Stimulated activated CD4-positive, alpha-beta T cell treated with anti-CD3 and anti-CD28 coated beads, Interleukin-1b, Interleukin-23, amount 100 ng/mL, for 1 hour (primary cell): ENCODE measurements at places on chromosomes 5 and 9.

- DNase-seq, result no peak
These were observed 84.9 kb upstream of the ANKRD55 start for GRCh38 chr5:56317923-56318561.

- no peak for DNase-seq
These were observed 235.1 kb upstream of the PRR16 start for GRCh38 chr5:120229036-120229435.

GRCh38 chr9:129270903-129271431 lies 92.9 kb upstream of the IER5L start:
- DNase-seq, result no peak

DNA sequence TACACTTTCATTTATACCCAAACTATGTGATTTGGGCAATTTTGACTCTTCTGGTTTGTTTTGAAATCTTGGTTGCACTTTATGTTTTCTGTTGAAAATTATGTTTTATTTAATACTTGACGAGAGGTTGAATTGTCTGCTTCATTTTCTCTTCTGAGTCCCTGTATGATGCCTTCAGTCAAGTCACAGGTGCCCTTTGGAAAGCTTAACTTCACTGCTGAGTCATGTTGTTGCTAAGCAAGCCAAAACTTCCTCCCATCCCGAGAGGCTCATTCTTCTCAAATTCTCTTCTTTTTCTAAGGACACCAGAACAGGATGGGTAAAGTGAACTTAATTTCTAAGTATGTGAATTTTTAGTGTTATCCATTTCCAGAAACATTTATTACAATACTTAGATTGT lies 455.3 kb upstream of the PTGER4 start:
- DNase-seq, result no peak

DNA sequence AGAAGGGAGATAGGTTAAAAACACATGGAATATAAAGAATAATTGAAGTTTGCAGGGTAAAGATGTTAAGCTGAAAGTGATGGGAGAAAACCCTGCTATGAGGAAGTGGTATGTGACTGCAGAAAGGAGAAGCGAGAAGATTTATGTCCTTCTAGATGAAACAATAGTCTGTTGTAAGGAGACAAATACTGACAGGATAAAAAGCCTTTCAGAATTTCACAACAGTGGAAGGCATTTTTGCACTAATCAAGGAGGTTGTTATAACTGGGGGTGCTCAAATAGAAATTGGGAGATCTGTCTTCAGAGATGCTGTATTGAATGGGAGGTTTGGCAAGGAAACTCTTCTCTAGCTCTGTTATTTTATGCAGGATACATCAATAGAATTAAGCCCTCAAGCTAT lies 69.6 kb downstream of the NMUR2 start:
- no peak for DNase-seq

- no peak for DNase-seq
These were observed 17.9 kb downstream of the SLCO4C1 start for GRCh38 chr5:102278231-102278630.

DNA sequence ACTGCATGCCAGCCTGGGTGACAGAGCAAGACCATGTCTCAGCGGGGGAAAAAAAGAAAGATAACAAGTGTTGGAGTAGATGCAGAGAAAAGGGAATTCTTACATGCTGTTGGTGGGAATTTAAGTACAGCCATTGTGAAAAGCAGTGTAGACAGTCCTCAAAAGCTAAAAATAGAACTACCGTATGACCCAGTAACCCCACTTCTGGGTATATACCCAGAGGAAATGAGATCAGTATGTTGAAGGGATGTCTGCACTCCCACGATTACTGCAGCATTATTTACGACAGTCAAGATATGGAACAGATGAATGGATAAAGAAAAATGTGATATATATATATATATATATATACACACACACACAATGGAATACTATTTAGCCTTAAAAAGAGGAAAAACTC lies 225.3 kb upstream of the SLC24A2 start:
- DNase-seq, result no peak

- DNase-seq, result no peak
These were observed 22.4 kb downstream of the CCL28 start for GRCh38 chr5:43389679-43390329.

DNA sequence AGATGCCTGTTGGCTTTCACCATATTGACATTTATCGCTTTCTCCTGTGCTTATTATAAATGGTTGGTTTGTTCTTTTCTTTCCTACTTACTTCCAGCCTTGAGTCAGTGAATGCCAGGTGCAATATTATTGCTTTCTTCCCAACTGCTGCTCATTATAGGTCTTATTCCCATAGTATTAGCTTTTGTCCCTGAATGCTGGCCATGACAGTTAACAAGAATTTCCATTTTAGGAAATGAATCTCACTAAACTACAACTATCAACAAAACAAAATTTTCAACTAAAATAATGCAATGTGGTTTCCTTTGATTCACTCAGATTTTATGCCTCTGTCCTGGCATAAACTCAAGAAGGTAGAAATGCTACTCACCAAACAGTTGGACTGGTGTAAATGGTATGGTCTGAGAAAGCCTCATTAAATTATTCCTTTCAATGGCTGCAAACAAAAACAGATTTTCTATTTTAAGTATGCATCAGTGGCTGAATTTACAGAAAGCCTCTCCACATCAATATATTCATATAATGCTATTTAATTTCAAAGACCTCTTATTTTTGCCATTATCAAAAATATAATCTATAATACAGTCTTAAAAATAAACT lies 145.4 kb downstream of the TRPM6 start:
- no peak for DNase-seq

DNA sequence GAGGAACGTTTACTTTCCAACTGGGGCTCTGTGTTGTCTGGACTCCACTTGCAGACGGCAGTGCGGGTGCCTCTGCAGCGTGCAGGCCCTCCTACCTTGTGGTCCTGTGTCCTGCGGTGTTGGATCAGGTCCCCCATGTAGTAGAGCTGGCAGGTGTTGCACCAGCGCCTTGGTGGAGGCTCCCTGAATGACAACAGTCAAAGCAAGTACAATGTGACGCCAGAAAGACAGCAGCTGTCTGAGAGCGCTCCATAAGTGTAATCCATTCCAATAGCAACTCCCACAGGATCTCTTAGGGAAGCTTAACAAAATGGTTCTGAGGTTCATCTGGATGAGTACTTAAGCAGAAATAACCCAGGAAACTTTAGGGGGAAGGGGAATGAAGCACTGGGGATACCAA lies 9.9 kb downstream of the BBLN start:
- no peak for DNase-seq

GRCh38 chr5:35305336-35306020 lies 75.2 kb upstream of the PRLR start:
- DNase-seq, result no peak

DNA sequence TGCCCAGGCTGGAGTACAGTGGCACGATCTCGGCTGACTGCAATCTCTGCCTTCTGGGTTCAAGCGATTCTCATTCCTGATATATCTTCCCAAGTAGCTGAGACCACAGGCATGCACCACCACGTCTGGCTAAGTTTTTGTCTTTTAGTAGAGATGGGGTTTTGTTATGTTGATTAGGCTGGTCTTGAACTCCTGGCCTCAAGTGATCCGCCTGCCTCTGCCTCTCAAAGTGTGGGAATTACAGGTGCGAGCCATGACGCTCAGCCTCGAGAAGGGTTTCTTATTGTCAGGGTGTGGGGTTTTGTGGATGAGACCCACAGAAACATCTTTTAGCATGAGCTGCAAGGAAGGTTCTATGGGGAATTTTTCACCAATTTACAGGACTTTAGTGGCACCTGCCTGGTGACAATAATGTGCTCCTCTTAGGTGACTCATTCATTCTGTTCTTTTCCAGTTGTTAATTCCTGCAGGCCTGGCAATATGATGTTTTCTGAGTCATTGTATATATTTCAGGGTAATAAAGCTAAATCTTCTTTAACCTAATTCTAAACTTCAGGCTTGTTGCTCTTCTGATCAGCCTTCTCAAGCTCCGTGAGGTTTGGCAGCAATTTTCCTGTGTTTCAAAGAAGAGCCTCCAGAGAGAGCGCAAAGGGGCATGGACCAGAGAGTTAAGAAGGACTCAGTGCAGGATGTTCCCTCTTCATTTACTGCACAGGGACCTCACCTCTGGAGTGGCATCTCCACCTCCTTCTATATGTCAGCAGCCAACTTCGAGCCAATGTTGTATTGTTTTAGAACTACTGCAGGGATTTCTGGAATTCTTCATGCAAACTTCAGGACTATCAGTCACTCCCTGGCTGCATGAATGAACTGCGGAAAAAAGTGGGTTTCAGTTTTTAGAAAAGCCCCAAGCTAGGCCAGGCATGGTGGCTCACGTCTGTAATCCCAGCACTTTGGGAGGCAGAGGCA lies 77.8 kb upstream of the ZNF618 start:
- no peak for DNase-seq

DNA sequence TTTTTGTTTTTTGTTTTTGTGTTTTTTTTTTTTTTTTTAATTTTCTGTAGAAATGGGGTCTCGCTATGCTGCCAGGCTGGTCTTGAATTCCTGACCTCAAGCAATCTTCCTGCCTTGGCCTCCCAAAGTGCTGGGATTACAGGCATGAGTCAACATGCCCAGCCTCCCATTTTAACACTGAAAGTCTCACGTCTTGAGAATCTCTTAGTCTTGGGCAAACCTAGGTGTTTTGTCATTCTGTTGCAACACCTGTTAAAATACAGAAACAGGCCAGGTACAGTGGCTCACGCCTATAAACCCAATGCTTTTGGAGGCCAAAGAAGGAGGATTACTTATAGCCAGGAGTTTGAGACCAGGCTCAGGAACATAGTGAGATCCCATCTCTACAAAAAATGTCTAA lies 599.0 kb downstream of the TLR4 start:
- no peak for DNase-seq

DNA sequence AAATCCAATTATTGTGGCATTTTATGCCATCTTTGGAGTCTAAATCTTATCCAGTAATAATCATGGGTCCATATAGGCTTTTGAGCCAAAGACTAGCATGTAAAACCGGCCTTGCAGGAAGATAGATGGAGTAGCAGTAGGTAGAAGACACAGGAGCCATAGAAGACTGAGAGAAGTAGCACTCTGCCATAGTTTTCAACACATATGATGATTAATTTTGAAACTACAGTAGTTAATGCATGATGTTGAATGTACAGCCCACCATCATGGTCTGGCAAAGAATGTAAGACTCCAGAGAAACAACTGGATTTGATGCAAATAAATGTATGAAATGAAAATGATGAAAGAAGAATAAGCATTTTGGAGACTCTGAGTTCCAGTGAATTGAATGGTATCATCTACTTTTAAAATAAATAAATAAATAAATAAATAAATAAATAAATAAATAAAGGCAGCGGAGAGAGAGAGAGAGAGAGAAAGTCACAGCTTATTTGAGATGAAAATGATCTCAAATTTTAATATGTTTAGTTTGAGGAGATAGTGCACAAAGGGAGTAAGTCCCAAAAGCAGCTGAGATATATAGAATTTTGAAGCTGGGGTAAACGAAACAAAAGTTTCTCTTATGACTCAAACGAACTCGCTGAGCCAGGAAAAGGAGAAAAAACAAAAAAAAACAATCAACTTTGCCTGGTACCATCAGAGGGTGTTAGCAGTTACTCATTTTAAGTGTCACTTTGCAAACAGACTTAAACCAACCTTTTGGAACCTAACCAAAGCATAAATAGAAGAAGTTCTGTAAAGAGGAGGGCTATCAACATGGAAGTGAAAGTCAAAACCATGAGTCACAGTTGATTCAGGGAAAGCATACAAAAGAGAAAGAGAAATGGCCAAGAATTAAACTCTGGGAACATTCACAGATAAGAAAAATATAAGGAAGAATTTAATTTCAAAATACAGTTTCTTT lies 388.7 kb downstream of the CETN3 start:
- DNase-seq, result no peak

GRCh38 chr9:32293091-32293490 lies 91.4 kb upstream of the ACO1 start:
- no peak for DNase-seq

GRCh38 chr5:180315762-180316212 lies 23.9 kb upstream of the MAPK9 start:
- DNase-seq, result peak; percentile 52

DNA sequence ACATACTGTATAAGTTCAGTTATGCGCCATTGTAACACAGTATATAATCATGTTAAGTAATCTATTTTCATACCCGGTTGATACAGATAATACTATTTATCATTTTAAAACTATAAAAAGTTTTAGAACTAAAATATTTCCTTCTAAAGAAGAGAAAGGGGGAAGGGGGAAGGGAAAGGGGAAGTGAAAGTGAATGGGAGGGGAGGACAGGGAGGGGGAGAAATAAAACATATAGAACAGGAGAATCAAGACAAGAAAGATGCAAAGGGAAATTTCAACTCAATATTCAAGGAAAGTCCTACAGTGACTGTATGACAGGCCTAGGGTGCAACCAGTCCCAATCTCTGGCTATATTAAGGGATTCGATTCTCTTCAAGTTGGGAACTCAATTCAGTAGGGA lies 1278.8 kb downstream of the MAT2B start:
- no peak for DNase-seq

- no peak for DNase-seq
These were observed 96.3 kb downstream of the UNC13B start for GRCh38 chr9:35257986-35258659.

- DNase-seq, result no peak
These were observed 23.7 kb upstream of the UGCG start for GRCh38 chr9:111872886-111873285.

GRCh38 chr5:179304871-179305270 lies 40.4 kb downstream of the ADAMTS2 start:
- DNase-seq, result no peak

DNA sequence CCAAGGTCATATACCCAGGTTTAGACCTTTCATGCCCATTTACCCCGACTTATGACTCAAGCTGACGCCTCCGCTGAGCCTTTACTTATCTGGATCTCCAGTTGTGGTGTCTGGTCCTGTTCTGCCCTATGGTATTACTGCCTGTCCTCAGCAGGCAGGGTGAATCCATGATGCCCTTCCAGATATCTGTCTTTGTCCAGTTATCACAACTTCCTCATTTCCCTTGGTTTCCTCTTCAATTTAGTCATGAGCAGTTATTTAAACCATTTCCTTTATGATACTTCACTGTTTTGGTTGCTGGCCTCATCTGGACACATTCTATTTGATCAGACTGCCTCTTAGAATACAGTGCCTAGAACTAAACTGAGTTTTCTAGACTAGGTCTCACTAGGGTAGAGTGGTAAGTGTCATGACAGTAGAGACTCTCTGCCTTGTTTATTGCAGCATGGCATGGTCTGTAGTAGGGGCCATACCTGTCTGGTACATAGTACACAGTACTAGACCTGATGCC lies 93.3 kb downstream of the MELK start:
- DNase-seq, result no peak

GRCh38 chr5:113227798-113228197 lies 207.0 kb downstream of the TSSK1B start:
- DNase-seq, result no peak
